ENCODE measurements at places on chromosomes 4 and X. TPM values are rescaled to one million over a fixed set of nuclear protein-coding genes. Genes with fewer than 3 reads are reported as not detected.

The PAGE4 gene
- not detected for total RNA-seq

The FABP2 gene
- not detected for total RNA-seq

The HSD17B13 gene
- 1.6 TPM for total RNA-seq

The RXFP1 gene
- 4.3 TPM for total RNA-seq

The HTR2C gene
- not detected for total RNA-seq

The NALF2 gene
- total RNA-seq, result 0.26 TPM

The VCX3A gene
- not detected for total RNA-seq

The GAGE13 gene
- total RNA-seq, result not detected

The CCSER1 gene
- total RNA-seq, result 9.0 TPM

DNA sequence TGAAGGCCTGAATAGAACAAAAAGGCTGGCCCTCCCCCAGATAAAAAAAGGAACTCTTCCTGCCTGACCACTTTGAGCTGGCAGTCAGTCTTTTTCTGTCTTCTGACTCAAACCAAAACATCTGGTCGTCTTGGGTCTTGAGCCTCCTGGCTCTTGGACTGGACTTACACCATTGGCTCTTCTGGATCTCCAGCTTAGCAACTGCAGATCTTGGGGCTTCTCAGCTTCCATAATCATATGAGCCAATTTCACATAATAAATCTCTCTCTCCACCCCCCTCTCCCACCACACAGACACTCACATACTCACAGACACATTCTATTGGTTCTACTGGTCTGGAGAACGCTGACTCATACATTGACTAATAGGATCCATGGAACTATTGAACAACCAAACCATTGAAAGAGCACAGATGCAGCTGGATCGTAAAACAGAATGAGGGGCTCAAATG lies 15.6 kb upstream of the CWH43 start:
- DNase-seq, result no peak

- no peak for DNase-seq
Observed at GRCh38 chrX:10006086-10006485, 38.9 kb downstream of the CLDN34 start.

GRCh38 chr4:40243386-40243948 lies 46.6 kb downstream of the RHOH start:
- DNase-seq, result no peak

- peak; percentile 37 for DNase-seq
Observed at GRCh38 chr4:158161551-158162354, 11.1 kb downstream of the GASK1B start.

DNA sequence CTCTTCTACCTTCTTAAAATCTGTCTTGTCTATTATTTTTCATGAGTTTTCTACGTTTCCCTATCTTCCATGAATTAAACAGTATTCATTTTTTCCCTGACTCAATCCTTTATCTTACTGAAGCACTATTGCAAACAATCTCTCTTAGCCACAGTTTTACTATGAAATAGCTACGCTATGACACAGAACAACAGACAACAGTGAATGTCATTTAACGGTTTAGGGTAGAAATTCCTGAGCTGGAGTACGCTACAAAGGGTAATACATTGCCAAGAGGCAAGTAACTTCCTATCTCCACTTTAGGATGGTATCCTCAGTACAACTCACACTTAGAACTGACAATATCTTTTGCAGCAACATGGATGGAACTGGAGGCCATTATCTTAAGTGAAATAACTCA lies 552.6 kb downstream of the INPP4B start:
- DNase-seq, result no peak

DNA sequence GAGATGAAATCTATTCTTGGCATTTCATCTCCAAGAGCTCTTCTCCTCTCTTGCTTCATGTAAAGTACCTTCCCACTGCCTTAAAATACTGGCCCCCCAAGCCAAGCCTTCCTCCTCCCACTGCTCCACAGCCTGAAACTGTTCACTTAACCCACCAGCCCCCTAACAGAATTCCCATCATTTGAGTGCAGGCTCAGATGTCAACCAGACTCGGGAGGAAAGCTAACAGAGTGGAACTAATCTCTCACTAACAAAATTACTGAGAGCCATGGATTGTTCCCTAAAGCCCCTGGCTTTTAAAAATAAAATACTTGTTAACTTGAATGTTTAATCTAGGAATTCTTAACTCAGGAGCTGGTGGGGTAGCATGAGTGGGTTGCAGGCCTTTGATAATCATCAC lies 7.1 kb upstream of the DCUN1D4 start:
- DNase-seq, result no peak

- DNase-seq, result no peak
Observed at GRCh38 chr4:14434916-14435315, 567.4 kb upstream of the CPEB2 start.

DNA sequence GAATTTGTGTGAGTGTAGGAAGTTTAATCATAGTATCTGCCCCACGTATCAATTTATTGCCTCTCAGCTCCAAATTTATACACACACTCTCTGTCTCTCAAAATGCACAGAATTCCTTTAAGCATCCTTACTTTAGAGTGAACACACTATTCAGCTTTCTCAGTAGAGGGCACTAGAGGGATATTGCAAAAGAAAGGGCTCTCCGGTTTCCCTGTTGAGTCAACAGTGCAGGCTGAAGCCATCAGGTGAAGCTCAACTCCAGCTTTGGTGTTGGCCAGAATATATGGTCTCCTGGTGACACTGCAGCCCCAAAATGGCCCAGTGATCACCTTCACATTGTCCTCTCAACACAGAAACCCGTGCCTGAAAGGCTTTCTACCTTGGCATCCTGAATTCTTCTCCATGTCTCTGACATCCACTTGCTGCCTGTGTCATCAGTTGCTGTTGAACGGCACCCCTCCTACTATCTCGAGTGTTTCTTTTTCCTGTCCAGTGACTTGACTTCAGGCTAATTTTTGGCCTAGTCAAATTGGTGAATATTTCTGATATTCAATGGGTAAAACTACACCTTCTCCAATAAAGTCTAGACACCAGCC lies 670.5 kb downstream of the GABRG1 start:
- DNase-seq, result no peak

DNA sequence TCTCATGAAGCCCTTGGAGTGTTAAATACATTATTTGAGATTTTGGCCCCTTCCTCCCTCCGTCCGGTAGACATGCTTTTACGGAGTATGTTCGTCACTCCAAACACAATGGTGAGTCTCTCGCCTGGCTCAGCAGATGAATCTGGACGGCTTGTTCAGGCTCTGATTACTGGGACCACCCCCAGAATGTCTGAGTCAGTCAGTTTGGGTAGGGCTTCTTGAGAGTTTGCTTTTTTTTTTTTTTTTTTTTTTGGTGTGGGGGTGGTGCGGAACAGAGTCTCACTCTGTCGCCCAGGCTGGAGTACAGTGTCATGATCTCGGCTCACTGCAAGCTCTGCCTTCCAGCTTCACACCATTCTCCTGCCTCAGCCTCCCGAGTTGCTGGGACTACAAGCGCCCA lies 62.4 kb upstream of the MSANTD1 start:
- DNase-seq, result no peak

DNA sequence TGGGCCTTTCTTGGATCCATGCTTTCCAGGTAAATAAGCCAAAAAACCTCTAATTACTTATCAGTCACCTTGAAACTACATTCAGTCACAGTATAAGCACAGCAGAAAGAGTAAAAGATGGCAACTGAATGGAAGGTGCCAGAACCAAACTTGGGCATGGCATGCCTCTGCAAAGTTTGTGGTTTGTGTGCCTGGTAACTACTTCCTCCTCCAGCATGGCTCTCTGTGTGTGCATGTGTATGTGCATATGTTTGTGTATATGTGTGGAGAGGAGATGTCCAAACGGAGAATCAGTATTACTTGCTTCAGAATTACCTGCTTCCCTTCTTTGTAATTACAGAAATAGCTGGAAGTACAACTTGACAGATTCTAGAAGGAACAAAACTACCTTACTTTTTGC lies 67.5 kb downstream of the AGTR2 start:
- DNase-seq, result no peak

- DNase-seq, result peak; percentile 5
Observed at GRCh38 chr4:145132511-145133098, 34.5 kb downstream of the ABCE1 start.

- no peak for DNase-seq
Observed at GRCh38 chr4:55442541-55442940, 46.8 kb downstream of the TMEM165 start.
